ENCODE measurements at places on chromosomes 2 and 18.

DNA sequence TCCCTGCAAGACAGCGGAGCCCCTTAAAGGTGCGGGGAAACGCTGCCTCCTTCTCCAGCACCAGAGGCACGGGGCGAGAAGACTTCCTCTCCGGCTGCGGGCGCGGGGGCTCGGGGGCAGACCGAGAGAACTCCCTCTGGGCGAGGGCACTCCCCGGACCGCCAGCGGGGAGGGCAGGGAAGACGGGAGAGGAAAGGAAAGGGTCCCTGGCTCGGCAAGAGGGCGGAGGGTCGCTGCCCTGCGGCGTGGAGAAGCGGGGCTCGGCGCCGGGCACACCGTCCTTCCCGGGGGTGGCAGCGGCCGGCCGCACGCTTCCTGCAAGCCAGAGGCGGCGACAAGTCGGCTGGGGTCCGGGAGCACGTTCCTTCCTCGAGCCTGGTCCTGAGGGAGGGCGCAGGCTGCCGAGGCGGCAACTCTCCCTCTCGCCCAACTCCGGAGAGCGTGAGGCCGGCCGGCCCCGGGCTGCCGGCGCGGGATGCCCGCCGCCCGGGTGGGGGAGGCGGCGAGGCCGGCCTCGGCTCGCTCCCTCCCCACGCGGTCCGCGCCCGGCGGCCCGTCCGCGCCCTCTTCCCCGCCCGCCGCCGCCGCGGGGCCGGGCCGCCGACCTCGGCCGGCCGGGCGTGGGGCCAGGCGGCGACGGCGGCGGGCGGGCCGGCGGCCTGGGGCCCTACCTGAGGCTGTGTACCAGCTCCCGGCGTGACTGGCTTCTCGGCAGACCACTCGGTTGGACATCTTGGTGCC, 1.1 kb downstream of the MEMO1 start:
- peak; percentile 9 for DNase-seq

DNA sequence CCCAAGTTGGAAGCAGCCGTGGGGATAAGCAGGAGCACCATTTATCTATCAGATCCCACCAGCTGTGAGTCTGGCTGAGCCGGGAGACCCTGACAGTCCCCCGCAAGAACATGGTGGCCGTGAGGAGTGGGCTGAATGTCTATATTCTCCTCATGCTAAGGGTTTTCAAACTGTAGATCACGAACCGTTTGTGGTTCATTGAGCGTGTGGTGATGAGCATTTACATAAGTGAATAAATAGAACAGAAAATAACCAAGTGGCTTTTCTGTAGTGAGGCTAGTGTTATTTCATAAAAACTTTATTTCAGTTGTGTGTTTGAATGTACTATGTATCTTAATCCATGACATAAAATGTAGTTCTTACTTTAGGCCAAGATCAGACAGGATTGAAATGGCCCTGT, 190.2 kb upstream of the APCDD1 start:
- no peak for DNase-seq

DNA sequence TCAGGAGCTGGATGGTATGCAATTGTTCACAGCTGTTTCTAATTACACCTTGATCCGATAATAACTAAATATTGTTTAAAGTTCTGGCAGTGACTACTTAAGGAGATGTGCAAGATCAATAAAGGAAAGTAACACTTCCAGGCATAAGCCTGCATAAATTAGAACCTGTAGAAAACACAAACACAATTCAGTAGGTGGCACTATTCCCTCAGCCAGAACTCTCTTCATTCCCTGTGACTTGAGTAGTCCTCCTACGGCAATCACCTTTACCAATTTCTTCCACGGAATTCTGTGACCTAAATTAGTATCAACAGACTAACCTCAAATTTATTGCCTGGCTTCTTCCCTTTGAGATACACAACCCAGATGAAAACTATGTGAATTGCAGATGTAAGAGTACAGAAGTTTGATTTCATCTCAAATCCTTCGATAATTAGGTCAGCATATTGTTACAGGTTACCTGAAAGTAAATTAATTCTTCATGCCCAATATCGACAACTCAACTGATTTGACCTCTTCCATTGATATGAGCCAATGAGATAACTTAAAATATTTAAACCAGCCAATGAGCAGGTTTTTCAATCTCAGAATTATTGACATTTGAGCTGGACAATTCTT, 137.8 kb downstream of the PID1 start:
- DNase-seq = no peak

DNA sequence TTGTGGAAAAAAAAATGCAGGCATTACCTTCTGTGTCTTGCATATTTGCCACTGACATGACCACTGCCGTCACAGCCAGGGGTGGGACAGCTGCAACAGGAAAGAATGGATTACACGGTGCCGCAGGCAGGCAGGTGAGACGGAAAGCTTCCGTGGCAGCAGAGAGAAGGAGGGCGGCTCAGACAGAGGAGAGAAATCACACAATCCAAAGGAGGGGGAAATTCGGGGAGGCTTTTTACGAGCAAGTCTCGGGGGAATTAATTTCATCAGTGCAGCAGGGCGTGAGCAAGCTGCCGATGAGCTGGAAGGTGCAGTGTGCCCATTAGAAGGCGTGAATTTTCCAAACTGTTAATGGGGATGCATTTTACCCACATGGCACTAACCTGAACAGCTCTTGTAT, 234.8 kb upstream of the PXDN start:
- no peak for DNase-seq

GRCh38 chr2:195331129-195331528, 325.9 kb upstream of the SLC39A10 start:
- DNase-seq = no peak

DNA sequence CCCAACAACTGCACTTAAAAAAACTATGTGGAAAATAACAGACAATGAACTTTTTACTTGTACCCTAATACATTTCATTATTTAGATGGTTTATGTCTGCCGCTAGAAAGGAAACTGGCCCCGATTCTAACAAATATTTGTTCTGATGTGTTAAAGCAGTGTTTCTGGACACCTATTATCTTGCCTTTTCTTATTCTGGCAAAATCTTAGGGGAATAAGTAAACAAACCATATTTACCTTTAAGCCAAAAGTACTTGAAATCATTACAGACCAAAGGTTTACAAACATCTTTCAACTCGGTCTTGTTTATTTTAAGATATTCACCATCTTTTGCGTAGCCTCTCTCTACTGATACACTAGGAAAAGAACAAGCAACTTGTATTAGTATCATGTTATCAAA, 11.8 kb upstream of the DLX1 start:
- no peak for DNase-seq

DNA sequence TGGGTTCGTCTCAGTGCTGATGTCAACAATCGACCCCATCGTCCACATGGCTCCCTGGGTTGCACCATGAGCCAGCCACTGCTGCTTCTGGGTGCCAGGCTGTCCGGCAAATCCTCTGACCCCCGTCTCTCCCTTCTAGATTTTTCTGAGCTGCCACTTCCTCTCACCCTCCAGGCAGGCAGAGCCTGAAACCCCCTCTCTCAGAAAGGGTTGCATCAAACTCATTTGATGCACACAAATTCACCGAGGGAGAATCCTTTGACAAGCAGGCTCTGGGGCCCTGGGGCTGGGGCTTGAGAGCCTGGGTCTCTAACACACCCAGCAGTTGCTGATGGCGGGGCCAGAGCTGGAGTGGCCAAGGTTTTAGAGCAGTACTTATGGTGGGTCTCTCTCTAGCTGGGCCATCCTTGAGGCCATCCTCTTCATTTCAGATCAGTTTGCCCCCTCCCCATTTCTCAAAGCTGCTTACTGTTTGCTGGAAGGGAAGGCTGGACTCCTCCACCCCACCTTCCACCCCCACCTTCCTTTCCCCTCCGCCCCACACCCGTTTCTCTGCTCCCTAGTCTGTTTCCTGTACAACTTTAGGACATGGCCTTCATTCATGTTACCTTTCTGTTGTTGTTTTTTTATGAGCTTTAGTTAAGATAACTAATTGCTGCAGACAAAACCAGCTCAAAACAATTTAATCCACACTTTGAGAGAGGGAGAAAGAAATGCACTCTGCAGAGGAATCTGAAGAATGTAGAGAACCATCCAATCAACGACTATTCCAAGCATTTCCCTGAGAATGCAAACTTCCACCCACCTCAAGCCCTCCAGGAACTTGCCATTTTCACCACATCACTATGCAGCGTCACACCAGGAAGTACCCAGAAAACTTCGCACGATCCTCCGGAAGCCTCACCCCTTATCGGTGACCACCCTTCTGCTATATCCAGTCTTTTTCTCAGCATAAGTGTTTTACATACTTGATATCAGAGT, 69.5 kb downstream of the ARL4C start:
- no peak for DNase-seq

DNA sequence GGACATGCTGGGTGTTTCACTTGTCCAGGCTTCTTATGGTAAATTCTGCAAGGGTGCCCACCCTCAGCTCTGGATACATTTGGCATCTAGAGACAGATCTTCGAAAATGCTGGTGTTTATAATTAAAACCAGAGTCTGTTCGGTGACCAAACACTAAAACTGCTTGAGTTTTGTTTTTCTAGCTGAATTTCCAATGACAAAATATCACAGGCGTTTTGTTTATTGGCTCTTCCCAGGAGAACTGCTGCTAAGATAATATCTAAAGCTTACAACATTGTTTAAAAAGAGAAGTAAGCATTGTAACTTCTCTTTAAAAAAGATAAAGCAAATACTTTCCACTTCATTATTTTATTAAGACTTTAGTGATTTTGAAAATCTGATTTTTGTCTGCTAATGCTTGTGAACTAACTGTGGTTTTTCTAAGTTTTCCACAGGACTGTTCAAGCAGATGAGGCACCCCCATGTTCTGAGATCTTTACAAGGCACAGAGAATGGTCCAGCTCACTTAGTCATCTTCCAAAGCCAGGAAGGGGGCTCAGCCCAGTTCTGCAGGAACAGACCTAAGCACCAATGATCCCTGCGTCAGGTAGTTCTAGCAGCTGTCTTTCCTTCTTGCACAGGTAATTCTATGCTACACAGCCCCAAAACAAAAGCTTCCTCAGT, 94.8 kb upstream of the LTBP1 start:
- DNase-seq = no peak

DNA sequence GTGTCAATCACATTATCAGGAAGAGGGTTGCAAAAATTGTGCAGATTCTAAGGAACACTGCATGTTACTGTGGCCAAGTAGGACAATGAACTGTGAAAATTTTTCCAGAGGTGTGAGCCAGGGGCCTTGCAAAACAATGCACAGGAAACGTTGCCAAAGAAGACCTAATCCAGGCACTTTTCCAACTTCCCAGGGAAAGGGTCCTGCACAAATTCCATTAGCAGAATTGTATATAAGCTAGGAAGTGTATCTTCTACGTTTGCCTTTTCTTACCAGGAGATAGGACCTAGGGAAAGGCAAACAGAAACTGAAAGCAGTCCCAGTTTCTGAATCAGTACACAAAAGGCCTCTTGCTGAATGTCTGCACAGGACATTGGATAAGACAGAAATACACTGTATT, 1888.3 kb upstream of the CELF4 start:
- DNase-seq = no peak

DNA sequence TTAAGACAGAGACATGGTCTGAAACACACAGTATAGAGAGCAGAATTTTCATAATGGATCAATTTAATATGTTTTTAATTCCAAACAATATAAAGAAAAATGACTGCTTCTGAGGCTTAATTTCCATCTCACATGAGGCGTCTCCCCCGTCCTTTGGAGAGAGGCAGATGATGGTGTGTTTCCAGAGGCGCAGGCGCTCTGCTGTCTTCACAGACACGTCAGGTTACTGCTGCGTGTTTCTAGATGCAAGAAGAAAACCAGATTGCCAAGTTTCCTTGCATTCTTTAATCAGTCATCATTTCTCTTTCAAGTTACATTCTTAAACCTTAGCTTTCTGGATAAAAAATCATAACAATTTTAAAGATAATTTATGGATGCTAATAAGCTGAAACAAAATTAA, 160.2 kb downstream of the ATP9B start:
- no peak for DNase-seq
